ENCODE measurements at places on chromosomes 6 and 20.

- no peak for DNase-seq
Observed at GRCh38 chr20:57038608-57039440, 227.6 kb downstream of the BMP7 start.

GRCh38 chr6:1820165-1820564, 210.4 kb downstream of the FOXC1 start:
- no peak for DNase-seq

DNA sequence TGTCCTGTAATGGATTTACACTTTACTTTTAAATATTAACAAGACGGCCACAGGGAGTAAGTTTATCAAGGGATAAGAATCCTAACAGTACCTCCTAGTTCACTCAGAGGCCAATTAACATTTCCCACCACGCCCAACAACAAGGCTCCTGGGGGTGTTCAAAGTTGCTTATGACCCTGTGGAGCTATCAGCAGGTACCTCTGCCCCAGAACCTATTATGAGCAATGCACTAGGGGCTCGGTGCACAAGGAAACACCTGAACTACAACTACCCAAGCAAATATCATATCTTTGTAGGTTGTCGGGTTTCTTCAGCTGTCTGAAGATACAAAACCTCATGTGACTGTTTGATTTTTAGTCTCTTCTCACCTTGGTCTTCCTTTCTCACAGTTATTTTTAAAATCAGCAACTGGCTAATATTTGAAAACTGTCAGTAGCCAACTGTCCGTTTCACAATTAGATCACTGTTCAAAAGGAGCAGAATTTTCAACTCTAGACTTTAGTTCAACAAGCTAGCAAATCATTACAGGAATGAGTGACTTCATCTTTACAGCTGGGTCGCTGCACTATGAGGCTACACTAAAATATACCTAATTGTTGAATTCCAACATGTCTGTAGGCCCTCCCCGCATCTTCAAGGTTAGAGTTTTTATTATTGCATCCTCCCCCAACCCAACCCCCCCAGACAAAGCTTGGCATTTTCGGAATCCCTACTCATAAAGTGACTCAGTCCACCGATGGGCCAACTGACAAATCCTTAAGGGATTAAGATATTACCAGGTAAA, 38.1 kb downstream of the B4GALT5 start:
- DNase-seq: no peak

GRCh38 chr20:43292222-43292621, 102.5 kb upstream of the PTPRT start:
- no peak for DNase-seq

- DNase-seq: no peak
Observed at GRCh38 chr6:158160932-158161539, 7.0 kb downstream of the SERAC1 start.

- DNase-seq: no peak
Observed at GRCh38 chr6:150535151-150535804, 64.4 kb upstream of the PLEKHG1 start.

- no peak for DNase-seq
Observed at GRCh38 chr6:125597411-125598253, 151.8 kb upstream of the HEY2 start.

GRCh38 chr6:17980329-17980728, 7.1 kb downstream of the KIF13A start:
- DNase-seq: no peak

GRCh38 chr20:22716821-22717351, 132.5 kb upstream of the FOXA2 start:
- no peak for DNase-seq

GRCh38 chr20:63567136-63567385, 7.0 kb downstream of the HELZ2 start:
- DNase-seq: no peak

GRCh38 chr6:27693766-27694546, 218.2 kb downstream of the OR2B2 start:
- no peak for DNase-seq

DNA sequence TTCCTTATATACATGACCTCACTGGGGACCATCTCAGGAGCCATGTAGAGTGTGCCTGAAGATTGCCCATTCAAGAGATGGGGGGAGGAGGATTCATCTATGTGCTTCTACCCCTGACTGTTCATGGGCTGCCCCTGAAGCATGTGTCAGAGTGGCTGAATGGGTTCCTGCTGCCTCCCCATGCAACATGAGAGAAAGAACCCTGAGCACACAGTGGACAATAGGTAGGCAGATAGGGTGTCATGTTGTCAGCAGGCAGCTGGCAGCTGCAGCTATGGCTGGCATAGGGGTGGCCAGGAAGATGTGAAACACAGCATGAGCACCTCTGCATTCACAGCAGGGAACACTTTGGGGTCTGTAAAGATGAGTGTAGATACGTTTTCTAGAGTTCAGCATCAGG, 208.4 kb upstream of the CNR1 start:
- no peak for DNase-seq

GRCh38 chr6:113591896-113592827, 265.0 kb upstream of the MARCKS start:
- no peak for DNase-seq

DNA sequence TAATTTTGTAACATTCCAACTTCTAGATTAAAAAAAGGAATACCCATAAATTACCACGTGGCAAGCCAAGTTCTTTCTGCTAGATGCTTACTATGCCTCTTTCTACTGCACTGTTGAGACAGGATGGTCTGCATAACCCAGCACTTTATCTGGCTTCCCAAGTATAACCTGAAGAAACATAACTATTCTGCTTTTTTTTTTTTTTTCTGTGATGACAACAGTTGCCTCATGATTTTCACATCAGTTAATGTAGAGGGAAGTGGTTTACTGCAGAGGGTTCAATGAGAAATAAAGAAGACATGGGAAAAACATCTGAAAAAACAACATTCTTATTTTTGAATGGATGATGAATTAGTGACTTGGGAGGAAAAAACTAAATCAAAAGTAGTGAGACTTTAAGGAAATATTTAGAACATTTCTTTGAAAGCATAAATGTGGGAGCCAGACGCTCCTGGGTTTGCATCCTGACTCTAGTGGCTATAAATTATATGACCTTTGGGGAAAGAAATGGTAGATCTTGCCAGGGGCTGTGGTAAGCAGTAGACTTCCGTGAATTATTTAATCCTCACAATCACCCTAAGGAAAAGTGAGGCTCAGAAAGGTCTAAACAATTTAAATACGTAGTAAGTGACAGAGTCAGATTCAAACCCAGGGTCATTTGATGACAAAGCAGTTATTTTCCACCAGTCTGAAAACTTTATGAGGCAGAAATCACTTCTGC, 230.7 kb downstream of the PHACTR1 start:
- DNase-seq: no peak

- DNase-seq: no peak
Observed at GRCh38 chr20:63819224-63819921, 11.7 kb downstream of the ZBTB46 start.

DNA sequence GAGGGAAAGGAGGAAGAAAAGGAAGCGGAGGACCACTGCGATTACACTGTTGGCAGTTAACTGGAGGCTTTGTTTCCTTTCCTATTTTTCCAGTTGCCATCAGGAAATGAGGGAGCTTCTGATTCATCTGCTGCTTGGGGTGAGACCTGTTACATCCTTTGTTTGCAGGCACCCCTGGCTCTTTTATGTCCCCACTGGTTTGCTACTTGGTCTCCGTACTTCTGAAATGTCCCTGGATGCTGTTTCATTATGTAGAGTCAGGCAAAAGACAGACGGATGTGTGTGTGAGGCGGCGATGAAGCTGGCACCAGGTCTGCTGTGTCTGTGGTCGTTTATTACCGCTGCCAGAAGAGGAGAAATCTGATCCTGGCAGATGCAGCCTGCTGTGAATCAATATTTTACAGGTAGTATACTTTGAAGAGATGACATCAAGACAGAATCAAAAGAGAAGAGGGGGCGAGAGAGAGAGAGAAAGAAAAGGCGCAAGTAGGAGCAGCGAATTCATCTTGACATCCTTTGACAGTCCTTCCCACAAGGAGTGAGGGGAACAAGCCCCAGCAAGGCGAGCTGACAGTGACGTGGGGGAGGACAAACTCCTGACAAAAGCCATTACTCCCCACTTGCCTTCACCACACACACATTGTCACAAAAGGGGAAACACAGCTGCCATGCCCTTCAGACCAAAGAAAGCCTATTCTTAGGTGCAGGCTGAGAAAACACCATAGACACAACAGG, 145.9 kb upstream of the FBXL4 start:
- no peak for DNase-seq

DNA sequence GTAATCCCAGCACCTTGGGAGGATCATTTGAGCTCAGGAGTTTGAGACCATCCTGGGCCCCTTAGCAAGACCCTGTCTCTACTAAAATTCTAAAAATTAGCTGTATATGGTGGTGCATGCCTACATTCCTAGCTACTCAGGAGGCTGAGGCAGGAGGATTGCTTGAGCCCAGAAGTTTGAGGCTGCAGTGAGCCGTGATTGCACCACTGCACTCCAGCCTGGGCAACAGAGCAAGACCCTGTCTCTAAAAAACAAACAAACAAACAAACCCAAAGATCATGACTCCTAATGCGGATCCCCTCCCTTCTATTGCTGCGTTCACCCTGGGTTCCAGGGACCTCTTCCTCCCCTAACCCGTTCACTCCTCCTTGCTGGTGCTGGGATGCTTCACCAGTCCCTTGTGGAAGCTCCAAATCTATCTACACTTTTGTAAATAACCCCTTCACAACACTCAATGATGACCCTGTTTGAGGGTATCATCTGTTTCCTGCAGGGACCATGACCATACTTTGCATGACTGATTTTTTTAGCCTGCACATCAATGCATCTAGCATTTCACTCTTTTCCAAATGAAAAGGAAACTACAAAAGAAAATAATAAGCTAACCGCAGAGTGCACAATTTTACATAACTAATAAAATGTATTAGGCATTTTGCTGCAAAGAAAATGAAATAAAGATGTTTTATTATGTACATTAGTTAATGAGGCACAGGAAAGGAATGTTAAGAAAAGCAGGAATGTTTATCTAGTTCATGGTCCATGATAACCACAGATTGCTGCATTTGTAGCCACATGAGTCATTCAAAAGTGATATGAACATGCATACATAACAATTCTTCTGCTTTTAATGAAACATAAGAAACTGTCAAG, 30.5 kb upstream of the IPCEF1 start:
- DNase-seq: no peak

- no peak for DNase-seq
Observed at GRCh38 chr6:16212276-16212675, 26.1 kb upstream of the GMPR start.

- no peak for DNase-seq
Observed at GRCh38 chr6:120230008-120230407, 880.4 kb upstream of the MAN1A1 start.

- no peak for DNase-seq
Observed at GRCh38 chr6:85923013-85923430, 280.3 kb upstream of the SYNCRIP start.

GRCh38 chr6:138417493-138418117, 13.6 kb downstream of the HEBP2 start:
- no peak for DNase-seq

DNA sequence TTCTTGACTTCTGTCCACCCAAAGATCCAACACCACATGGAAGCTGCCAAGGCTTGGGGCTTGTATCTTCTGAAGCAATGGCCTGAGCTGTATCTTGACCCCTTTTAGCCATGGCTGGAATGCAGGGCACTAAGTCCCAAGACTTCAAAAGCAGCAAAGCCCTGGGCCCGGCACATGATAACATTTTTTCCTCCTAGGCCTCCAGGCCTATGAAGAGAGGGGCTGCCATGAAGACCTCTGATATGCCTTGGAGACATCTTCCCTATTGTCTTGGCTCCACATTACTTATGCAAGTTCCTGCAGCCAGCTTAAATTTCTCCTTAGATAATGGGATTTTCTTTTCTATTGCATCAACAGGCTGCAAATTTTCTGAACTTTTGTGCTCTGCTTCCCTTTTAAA, 1252.6 kb upstream of the CITED2 start:
- no peak for DNase-seq

DNA sequence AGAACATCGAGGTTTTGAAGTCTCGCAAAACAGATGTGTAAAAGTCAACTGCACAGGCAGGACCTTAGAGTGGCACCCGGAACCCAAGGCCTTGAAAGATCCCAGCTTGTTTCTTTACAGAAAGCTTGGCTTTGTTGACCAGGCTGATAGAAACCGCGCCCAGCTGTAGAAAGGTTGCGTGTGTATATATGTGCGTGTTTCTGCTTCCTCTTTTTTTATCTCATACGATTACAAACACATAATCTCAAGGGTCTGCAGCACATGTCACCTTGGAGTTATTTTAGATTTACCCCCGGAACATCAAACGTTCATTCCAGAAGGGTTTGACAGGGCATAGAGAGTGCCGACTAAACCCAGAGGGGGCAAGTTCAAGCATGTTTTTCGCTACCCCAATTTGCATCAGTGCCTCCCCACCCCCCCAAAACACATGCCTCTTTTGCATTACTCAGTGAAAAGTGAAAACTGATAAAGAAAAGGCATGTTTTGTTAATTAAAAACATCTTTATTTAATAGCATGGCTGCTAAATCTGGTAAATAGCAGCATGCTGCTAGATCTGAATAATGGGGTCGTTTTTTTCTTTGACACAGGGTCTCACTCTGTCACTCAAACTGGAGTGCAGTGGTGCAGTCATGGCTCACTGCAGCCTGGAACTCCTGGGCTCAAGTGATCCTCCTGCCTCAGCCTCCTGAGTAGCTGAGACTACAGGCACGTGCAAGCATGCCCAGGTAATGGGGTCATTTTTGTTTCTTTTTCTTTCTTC, 33.2 kb upstream of the NCOA3 start:
- no peak for DNase-seq

- no peak for DNase-seq
Observed at GRCh38 chr6:75101896-75102295, 104.0 kb downstream of the COL12A1 start.

GRCh38 chr20:4548552-4548951, 173.2 kb upstream of the PRND start:
- DNase-seq: no peak

DNA sequence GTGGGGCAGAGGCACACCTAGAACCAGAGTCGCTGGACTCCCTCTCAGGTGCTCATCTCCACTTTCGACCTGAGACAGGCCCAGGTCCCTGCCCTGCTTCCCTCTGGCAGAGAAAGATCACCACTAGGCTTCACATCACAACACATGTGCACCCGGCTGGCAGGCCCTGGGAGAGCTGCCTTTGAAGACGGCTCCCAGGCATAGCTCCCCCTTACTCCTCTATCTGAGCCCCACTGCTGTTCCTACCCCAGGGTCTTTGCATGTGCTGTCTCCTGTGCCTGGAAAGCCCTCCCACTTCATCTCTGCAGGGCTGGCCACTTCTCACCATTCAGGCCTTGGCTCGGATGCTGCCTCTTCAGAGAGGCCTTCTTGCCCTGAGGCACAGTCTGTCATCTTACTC, 89.2 kb downstream of the NOL4L start:
- DNase-seq: no peak

- no peak for DNase-seq
Observed at GRCh38 chr6:110181131-110182030, 1.2 kb downstream of the CDC40 start.

DNA sequence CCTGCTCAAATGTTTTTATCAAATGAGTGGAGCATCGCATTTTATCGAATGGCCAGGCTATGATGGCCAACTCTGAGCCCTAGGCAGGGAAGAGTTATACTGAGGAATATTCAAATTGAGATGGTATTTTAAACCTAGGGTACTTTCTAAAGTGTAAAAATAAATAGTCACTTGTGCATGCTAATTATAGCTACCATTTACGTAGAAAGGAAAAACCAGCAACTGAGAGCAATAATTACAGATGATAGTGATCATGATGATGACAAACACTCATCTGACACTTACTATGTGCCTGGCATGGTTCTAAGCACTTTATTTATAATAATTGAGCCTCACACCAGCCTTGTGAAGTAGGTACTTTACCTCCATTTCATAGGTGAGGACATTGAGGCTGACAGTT, 455.7 kb downstream of the CD83 start:
- no peak for DNase-seq
